Mesendoderm (in vitro differentiated cells): ENCODE measurements at places on chromosomes 7 and 10.

DNA sequence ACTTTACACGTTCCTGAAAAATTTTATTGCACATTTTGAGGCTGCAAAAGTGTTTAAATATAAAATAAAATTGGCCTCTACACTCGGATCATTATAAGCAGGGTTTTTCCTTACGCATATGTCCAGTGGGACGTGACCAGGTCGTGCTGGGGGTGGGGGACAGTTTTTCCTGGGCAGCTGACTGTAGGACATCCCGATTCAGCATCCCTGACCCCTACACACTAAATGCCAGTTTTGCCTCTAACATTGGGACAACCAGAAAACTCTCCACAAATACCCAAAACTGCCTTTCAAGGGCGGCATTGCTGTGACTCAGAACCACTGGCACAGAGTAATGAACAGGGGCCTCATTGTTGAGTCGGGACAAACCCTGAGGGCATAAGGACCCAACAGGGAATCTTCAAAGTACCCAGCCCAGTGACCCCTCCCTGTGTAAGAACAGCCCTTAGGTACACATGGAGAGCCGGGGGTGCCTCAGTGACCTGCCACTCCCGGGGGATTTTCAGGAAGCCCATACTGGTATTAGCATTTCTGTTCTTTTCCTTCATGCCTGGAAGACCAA, 170.6 kb downstream of the ARHGAP21 start:
- no peak overlapping the region for H3K4me3 ChIP-seq
- no peaks in the 10 kb centered on the region for H3K27me3 ChIP-seq
- no peaks in the 10 kb centered on the region for H3K36me3 ChIP-seq
- no peak for DNase-seq
- H3K4me1 ChIP-seq = no peaks in the 10 kb centered on the region

DNA sequence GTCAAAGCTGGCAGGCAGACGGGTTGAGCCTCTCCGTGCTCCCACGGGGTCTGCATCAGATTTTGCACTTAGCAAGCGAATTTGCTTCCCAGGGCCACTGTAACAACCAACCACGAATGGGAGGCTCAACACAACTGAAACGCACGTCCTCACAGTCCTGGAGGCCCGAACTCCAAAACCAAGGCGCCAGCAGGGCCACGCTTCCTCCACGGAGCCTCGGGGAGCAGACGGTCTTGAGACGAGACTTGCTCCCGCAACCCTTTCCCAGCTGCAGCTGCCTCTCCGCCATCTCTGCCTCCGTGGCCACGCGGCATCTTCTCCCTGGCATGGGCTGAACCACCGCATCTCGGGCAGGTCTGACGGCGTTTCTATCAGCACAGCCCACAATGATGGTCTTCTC, 30.2 kb upstream of the INSIG1 start:
- H3K4me1 ChIP-seq = no peaks in the 10 kb centered on the region
- DNase-seq = no peak
- H3K4me3 ChIP-seq = no peak overlapping the region
- no peaks in the 10 kb centered on the region for H3K27me3 ChIP-seq
- no peak overlapping the region for H3K27ac ChIP-seq

DNA sequence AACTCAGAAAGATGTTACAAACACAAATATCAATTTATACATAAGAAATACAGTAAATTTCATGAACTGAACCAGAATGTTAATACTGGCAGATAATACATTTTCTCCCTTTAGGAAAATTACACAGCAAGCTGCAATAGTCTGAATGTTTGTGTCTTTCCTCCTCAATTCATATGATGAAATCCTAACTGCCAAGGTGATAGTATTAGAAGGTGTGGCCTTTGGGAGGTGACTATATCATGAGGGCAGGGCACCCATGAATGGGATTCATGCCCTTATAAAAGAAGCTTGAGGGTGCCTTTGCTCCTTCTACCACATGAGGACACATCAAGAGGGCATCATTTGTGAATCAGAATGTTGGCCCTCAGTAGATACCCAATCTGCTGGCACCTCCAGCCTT, 64.3 kb upstream of the GPR22 start:
- no peak overlapping the region for H3K27ac ChIP-seq
- no peaks in the 10 kb centered on the region for H3K36me3 ChIP-seq
- no peak overlapping the region for H3K4me3 ChIP-seq
- no peak for DNase-seq
- peaks cover 2% of the 10 kb centered on the region for H3K4me1 ChIP-seq

GRCh38 chr10:114694062-114694461, 36.0 kb upstream of the ABLIM1 start:
- H3K4me1 ChIP-seq = no peaks in the 10 kb centered on the region
- no peak for DNase-seq
- H3K36me3 ChIP-seq = no peaks in the 10 kb centered on the region
- no peaks in the 10 kb centered on the region for H3K27me3 ChIP-seq
- H3K4me3 ChIP-seq = no peak overlapping the region

DNA sequence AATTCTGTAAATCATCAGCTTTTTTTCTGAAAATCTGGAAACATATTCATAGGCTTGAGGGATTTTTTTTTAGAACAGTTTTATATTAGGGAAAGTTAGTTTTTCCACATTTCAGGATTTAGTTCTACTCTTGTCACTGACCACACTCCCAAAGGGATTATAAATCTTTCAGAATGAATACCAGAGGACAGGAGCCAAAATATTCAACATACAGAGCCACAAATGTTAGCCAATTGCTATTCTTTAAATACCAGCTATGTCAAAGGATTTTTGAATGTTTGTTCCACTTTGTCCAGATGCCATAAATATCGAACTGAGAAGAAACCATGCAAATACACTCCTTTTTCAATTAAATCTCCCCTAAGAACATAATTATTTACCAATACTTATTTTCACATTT, 50.7 kb downstream of the ODAD2 start:
- no peaks in the 10 kb centered on the region for H3K4me1 ChIP-seq
- H3K4me3 ChIP-seq = no peak overlapping the region
- DNase-seq = no peak
- no peaks in the 10 kb centered on the region for H3K36me3 ChIP-seq

GRCh38 chr10:126302476-126302756, 85.9 kb downstream of the ADAM12 start:
- H3K27ac ChIP-seq = no peak overlapping the region
- H3K27me3 ChIP-seq = no peaks in the 10 kb centered on the region
- no peaks in the 10 kb centered on the region for H3K36me3 ChIP-seq
- H3K4me1 ChIP-seq = no peaks in the 10 kb centered on the region
- no peak overlapping the region for H3K4me3 ChIP-seq
- no peak for DNase-seq

- DNase-seq = peak; percentile 2
- no peaks in the 10 kb centered on the region for H3K4me1 ChIP-seq
- no peak overlapping the region for H3K27ac ChIP-seq
These were observed 58.3 kb upstream of the EGFR start for GRCh38 chr7:54960517-54960916.

- H3K4me3 ChIP-seq = peak overlapping the region; percentile 41
- H3K36me3 ChIP-seq = no peaks in the 10 kb centered on the region
- DNase-seq = peak; percentile 53
- H3K4me1 ChIP-seq = no peaks in the 10 kb centered on the region
- H3K27me3 ChIP-seq = peaks cover 42% of the 10 kb centered on the region
These were observed 590 bp upstream of the CRTAC1 start for GRCh38 chr10:98030991-98031431.

DNA sequence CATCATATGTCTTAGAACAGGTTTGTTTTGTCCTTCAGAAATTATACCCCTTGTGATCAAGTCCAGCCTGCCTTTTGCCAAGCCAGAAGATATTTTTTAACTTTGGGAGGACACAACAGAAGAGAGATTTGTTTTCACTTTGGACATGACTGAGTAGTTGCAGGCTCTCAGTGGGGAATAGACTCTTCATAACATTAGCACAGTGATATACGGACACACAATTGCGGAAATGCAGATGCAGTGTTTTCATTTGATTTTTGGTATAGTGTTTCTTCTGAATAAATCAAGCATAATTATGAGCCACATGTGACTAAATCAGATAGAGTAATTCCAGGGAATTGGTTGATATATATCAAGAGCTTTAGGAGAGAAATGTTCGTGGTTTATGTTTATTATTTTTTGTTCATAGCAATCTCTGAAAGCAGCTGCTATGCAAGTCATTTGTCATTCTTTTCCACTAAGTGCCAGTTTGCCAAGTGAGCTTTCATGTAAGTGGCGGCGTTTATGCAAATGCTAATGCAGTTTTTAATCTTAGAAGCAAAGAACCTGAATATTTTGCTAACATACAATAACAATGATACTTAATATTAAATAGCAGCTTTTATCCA, 69.6 kb upstream of the HDAC9 start:
- no peaks in the 10 kb centered on the region for H3K27me3 ChIP-seq
- H3K27ac ChIP-seq = no peak overlapping the region
- no peak for DNase-seq

GRCh38 chr7:94062372-94062771, 58.2 kb upstream of the BET1 start:
- no peak overlapping the region for H3K4me3 ChIP-seq
- no peak for DNase-seq
- H3K27ac ChIP-seq = no peak overlapping the region
- H3K4me1 ChIP-seq = peaks cover 5% of the 10 kb centered on the region
- no peaks in the 10 kb centered on the region for H3K36me3 ChIP-seq
- no peaks in the 10 kb centered on the region for H3K27me3 ChIP-seq

GRCh38 chr7:11779864-11780674, 51.9 kb downstream of the THSD7A start:
- H3K4me3 ChIP-seq = no peak overlapping the region
- no peaks in the 10 kb centered on the region for H3K4me1 ChIP-seq
- no peak overlapping the region for H3K27ac ChIP-seq
- no peak for DNase-seq
- no peaks in the 10 kb centered on the region for H3K27me3 ChIP-seq

- DNase-seq = no peak
- no peaks in the 10 kb centered on the region for H3K36me3 ChIP-seq
- no peak overlapping the region for H3K4me3 ChIP-seq
- no peaks in the 10 kb centered on the region for H3K27me3 ChIP-seq
- H3K4me1 ChIP-seq = no peaks in the 10 kb centered on the region
These were observed 806.9 kb upstream of the SORCS1 start for GRCh38 chr10:107971411-107971810.

DNA sequence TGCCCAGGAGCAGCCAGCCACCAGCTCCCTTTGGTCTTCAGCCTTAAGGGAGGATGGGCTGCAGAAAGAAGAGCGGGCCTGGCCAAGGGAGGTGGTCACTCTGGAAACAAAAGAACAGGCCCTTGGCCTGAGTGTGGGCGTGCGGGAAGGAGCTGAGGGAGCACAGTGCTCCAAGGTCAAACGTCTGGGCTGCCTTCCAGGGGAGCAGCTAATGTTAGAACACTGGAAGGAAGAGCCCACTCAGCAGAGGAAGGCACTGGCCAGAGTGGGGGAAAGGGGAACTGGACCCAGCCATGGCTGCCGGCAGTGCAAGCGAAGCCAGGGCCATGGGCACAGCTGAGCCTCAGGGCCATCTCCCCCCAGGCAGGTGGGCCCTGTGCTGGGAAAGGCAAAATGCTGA, 42.7 kb downstream of the FAM53B start:
- DNase-seq = no peak
- H3K36me3 ChIP-seq = no peaks in the 10 kb centered on the region
- no peak overlapping the region for H3K27ac ChIP-seq

GRCh38 chr7:120171406-120171805, 101.6 kb upstream of the KCND2 start:
- H3K27ac ChIP-seq = no peak overlapping the region
- H3K4me1 ChIP-seq = no peaks in the 10 kb centered on the region

- no peak overlapping the region for H3K27ac ChIP-seq
- no peaks in the 10 kb centered on the region for H3K4me1 ChIP-seq
- DNase-seq = no peak
- H3K36me3 ChIP-seq = no peaks in the 10 kb centered on the region
- H3K4me3 ChIP-seq = no peak overlapping the region
These were observed 5.2 kb upstream of the MYH16 start for GRCh38 chr7:99267481-99267840.

- no peaks in the 10 kb centered on the region for H3K36me3 ChIP-seq
- H3K27me3 ChIP-seq = no peaks in the 10 kb centered on the region
- H3K4me1 ChIP-seq = no peaks in the 10 kb centered on the region
- no peak for DNase-seq
- no peak overlapping the region for H3K4me3 ChIP-seq
These were observed 34.6 kb upstream of the TPST1 start for GRCh38 chr7:66170309-66171231.

GRCh38 chr7:1348096-1348822, 111.0 kb downstream of the MICALL2 start:
- H3K27me3 ChIP-seq = no peaks in the 10 kb centered on the region
- DNase-seq = no peak
- no peak overlapping the region for H3K4me3 ChIP-seq

- H3K4me1 ChIP-seq = no peaks in the 10 kb centered on the region
- H3K36me3 ChIP-seq = no peaks in the 10 kb centered on the region
- no peaks in the 10 kb centered on the region for H3K27me3 ChIP-seq
- no peak overlapping the region for H3K27ac ChIP-seq
- no peak overlapping the region for H3K4me3 ChIP-seq
These were observed 174.2 kb downstream of the PTN start for GRCh38 chr7:137169282-137169698.

GRCh38 chr7:41007351-41007751, 695.5 kb downstream of the INHBA start:
- no peak overlapping the region for H3K4me3 ChIP-seq
- no peak for DNase-seq
- no peak overlapping the region for H3K27ac ChIP-seq
